Left ventricle myocardium superior (tissue), 1 donor: ENCODE measurements at places on chromosomes 4 and X. TPM values are rescaled to one million over a fixed set of nuclear protein-coding genes. Genes with fewer than 3 reads are reported as not detected.

The ZNF674 gene
- 3.0 TPM for total RNA-seq

The DGKK gene
- not detected for total RNA-seq

The PPP4R3C gene
- not detected for total RNA-seq

The PCDH18 gene
- 3.9 TPM for total RNA-seq

The FGFBP1 gene
- not detected for total RNA-seq

GRCh38 chr4:138916763-138917162 lies 98.8 kb upstream of the NOCT start:
- no peak for DNase-seq

DNA sequence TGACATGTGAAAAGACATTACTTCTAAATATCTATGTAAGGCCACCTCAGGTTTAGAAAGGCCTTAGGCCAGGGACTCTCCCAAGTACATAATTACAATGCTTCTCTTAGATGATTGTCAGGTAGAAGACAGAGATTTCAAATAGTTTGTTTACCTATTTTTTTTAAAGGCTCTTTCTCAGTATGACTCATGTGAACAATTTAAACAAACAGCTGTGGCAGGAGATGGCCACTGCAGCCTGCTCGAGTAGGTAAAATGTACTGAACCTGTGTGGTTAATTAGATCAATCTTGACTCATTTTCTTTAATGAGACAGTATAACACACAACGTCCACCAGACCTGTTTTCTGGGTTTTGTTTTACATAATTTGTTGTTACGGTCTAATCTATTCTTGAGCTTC lies 50.2 kb downstream of the LEF1 start:
- no peak for DNase-seq

GRCh38 chr4:6193399-6193798 lies 7.0 kb downstream of the JAKMIP1 start:
- DNase-seq = no peak

DNA sequence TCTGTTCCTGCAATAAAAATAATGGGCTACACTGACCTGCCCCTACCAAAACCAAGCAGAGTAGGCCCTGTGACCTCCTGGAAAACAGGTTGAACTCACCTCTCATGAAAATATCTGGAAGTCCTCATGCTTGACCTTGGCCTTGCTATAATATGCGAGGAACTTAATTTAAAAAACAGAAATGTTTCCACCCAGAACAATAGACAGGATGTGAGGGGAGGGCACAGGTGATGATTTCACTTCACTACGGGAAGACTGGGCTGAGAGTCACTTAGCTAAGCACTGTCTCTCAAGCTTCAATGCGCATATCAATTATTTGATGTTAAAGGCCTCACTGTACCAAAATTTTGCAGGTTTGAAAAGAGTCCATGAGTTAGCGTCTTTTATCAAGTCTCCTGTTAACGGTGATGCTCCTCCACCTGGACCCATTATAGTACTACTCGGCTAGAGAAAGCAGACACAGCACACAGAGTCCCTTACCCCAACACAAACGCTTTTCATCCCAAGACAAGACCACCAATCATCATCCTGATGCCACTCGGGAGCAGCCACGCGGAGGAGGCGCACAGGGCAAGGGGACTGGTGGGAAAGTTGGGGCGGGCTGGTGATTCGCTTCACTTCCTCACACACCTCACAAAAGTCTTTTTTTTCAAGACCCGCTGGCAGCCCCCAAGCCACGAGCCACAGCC lies 25.9 kb downstream of the ZNF721 start:
- no peak for DNase-seq

DNA sequence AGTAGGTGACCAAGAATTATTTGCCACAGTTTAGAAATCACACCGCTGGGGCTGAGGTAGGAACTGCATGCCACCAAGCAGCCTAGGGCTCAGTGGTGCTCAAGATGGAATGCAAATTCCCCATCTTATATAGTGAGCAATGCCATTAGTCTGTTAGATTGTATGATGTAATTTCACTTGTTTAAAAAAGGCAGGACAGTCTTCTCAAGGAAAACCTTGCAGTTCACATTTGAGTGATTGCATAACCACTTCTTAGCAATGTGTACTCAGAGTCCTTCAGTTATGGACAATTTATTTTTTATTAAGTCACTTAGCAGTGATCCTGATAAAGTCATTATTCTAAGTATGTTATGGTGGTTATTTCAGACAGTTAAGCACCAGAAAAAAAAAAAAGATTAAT lies 142.9 kb upstream of the SFRP2 start:
- no peak for DNase-seq
